ENCODE measurements at places on chromosomes 1 and 21.
A peak's percentile ranks its signal among the peaks of the same experiment; 100 is the strongest.

GRCh38 chr21:44353191-44353970 is at the start of gene TRPM2:
Gene TRPM2 (plus strand): TSS chr21:44353621. CDS start chr21:44353701, 80 bp downstream.
- DNase-seq, result peak; percentile 50

DNA sequence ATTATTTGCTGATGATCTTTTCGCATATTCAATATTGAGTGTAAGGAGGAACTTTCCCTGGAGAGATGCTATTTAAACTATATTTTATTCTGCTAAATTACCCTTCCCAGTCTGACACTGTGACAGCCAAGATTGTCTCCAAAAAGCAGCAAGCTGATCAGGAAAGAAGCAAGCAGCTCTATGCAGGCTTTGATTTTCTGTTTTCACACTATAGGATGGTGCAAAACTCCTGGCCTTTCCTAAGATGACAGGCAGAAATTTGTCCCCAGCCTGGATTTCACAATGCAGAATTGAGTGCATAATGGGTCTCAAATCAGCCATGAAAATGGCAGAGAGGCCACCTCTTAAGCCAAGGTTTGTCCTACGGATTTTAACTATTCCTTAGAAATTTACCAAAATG is 1.1 kb downstream of the SGIP1 start:
- DNase-seq, result no peak

- peak; percentile 27 for DNase-seq
Measured at GRCh38 chr21:37792046-37792445, 124.2 kb downstream of the KCNJ6 start.

DNA sequence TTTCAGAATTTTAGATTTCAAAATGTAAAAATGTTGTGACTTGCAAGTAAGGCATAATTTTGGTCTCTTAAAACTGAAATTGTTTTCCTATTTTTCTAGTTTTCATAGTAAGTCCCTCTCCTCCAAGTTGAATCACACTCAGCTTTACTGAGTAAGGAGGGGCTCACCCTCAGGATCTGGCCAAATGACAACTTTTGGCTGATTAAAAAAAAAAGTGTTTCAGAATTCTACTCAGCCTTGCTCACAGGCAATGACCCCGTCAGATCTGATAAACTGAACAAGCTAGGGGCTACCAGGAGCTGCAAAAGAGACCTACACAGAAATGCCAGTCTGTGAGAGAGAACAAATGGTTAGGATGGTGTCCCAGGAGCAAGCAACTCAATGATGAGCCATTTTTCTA is 159.8 kb downstream of the PBX1 start:
- peak; percentile 48 for DNase-seq

GRCh38 chr1:183073320-183073719 is 50.1 kb downstream of the LAMC1 start:
- DNase-seq, result no peak

- DNase-seq, result no peak
Measured at GRCh38 chr1:88216441-88216840, 467.6 kb upstream of the PKN2 start.

DNA sequence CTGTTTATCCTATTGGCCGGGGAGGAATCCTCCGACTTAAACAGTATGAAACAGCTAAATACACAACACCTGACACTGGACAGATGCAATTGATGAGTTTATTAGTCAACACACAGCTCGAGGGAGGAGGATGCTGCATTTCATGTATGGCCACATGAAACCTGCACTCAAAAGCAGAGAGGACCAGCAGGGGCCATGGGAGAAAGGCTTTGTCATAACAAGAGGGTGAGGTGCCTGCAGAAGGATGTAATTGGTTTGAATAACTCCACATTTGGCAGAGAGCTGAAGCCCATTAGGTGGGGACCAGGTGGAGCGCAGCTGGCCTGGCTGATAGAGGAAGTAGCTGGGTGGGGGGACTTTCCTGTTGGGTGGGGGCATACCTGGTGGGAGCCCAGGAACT is 599.1 kb downstream of the PTPRU start:
- no peak for DNase-seq

GRCh38 chr21:41901099-41901498 is 22.0 kb upstream of the PRDM15 start:
- DNase-seq, result no peak

DNA sequence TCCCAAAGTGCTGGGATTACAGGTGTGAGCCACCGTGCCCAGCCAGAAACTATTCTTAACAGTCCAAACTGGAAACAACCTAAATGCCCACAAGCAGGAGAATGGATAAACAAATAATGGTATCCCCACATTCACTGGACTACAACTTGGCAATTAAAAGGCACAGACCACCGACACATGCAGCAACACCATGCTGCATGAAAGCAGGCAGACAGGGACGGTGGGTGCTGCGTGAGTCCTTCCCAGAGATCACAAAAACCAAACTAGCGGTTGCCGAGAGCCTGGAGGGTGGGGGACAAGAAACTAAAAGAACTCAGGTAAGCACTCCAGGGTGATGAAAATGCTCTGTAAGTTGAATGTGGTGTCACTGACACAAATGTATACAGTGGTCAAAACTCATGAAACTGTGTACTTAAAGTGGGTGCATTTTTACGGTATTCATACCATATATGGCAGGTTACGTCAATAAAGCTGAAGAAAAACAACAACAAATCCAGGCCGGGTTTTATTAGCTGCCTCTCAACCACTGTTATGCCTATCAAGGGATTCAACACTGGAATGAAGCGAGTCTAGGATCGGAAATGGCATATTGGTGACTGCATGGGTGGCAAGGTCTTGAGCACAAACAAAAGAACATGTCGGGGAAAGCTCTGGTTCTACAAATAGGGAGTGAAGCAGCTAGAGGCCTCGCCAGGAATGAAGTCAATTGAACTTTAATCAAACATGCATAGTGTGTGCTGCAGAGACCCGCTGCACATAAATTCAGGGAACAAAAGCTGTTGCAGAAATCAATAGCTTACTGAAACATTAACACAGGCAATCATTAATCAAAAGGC is 52.4 kb downstream of the SLC45A1 start:
- DNase-seq, result peak; percentile 35

- DNase-seq, result no peak
Measured at GRCh38 chr1:55147524-55147923, 67.6 kb downstream of the USP24 start.

- no peak for DNase-seq
Measured at GRCh38 chr1:36822648-36823047, 211.7 kb downstream of the GRIK3 start.

- DNase-seq, result no peak
Measured at GRCh38 chr1:207035877-207036551, 3.5 kb upstream of the C1orf116 start.

GRCh38 chr21:26047279-26047967 is 123.1 kb downstream of the APP start:
- no peak for DNase-seq

GRCh38 chr21:45826676-45827301 is 154.8 kb upstream of the COL6A1 start:
- no peak for DNase-seq

GRCh38 chr1:161884475-161884874 is 118.4 kb downstream of the ATF6 start:
- peak; percentile 11 for DNase-seq

GRCh38 chr1:211833174-211833820 is 2.7 kb upstream of the LPGAT1 start:
- DNase-seq, result no peak

- DNase-seq, result peak; percentile 39
Measured at GRCh38 chr1:231315887-231316286, 21.8 kb downstream of the EXOC8 start.

GRCh38 chr1:58830291-58830690 is 46.4 kb upstream of the JUN start:
- DNase-seq, result no peak

- peak; percentile 1 for DNase-seq
Measured at GRCh38 chr1:5551274-5551975, 440.8 kb downstream of the NPHP4 start.

- peak; percentile 80 for DNase-seq
Measured at GRCh38 chr21:29155118-29155932, 24.9 kb downstream of the MAP3K7CL start.

DNA sequence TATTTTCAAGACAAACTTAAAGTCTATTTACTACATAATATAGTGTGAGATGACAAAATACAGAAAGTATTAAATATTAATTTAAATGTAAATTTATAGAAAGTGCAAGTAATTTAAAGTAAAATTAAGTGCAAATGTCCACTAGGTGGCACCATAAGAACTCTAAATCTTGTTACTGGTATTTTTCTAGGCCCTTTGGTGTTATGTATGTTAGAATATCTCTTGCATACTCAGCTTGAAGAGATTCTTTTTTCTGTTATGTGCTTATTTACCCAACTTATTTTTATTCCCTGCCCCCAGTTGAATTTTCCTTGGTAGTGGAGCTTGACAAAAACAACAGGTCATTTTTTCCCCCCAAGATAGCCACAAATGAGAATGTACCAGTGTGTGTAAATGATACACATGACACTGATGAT is 71.5 kb downstream of the RPS6KC1 start:
- DNase-seq, result peak; percentile 83

DNA sequence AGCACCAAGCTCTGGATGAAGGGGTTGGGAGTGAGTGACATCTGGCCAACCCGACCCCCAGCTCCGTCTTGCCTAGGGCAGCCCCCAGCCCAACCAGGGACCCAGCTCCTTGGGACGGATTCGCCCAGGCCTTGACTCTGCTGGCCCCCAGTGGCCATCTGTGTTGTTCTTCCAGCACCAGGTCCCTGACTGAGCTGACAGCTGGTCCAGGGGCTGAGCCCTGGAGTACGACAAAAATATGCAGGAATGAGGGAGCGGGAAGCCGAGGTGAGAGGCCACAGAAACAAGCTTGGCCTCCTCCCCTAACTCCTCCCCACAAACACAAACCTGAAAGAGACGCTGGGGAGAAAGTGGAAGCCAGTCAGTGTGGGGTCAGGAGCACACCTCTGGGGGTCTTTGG is 55.0 kb upstream of the PAX7 start:
- peak; percentile 35 for DNase-seq

- DNase-seq, result no peak
Measured at GRCh38 chr1:169186106-169186505, 79.6 kb downstream of the ATP1B1 start.

GRCh38 chr1:92480200-92480812 is 6.4 kb downstream of the GFI1 start:
- DNase-seq, result no peak

GRCh38 chr1:207753611-207754010 is 1.8 kb downstream of the CD46 start:
- no peak for DNase-seq

DNA sequence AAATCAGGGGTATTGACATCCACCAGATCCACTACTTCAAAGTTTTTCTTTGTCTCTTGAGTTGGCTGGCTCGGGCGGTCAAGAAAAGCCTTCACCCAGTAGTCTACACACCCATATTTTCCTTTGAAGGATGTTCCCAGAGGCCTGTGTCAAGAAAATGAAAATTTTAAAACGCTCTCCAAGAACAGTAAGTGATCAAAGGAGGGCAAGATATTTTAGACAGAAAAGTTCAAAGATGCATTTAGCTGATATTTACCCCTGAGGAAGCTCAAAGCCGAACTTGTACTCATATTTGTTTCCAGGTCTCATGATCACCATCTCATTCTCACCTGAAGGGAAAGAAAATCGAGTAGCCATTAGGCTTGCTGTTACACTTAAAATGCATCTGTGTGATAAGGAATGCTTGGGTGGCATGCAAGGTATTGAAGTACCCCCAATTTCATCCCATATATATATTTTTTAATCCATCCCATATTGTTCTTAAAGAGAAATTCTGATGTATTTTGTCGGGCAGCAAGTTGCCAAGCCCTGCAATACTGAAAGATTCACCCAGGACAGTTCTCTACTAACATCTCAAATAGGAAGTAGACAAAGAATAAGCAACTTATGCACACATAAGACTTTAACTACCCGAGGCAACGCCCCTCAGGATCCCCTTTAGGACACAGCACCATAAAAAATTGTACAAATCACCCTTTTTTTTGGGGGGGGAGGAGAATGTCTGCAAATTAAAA is 1.1 kb downstream of the TXNIP start:
- DNase-seq, result no peak

GRCh38 chr1:11927866-11928592 is 1.8 kb upstream of the KIAA2013 start:
- DNase-seq, result peak; percentile 60

DNA sequence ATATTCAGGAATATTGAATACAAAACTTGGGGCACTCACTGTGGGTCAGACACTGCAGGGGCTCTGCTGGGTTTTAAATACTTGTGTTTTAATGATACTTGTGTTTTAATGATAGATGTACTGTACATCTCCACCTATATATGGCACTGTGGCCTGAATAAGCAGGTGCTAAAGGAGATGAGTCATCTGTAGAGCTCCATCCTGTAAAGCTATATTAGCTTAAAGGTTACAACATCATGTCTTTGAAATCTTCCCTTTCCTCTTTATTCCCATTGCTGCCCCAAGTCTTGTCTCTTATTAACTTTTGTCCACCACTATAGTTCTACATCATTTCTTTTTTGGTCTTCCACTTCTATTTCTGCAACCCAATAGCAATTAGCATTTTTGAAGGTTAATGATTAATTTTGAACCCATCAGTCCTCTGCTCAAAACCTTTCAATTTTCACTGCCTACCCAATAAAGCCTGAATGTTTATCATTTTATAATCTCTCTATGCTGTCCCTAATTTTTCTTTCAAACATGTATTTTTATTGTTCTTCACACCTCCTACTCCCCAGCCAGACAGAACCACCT is 113.3 kb upstream of the PTGFR start:
- no peak for DNase-seq

GRCh38 chr21:36209626-36210171 is 53.1 kb downstream of the DOP1B start:
- peak; percentile 67 for DNase-seq

DNA sequence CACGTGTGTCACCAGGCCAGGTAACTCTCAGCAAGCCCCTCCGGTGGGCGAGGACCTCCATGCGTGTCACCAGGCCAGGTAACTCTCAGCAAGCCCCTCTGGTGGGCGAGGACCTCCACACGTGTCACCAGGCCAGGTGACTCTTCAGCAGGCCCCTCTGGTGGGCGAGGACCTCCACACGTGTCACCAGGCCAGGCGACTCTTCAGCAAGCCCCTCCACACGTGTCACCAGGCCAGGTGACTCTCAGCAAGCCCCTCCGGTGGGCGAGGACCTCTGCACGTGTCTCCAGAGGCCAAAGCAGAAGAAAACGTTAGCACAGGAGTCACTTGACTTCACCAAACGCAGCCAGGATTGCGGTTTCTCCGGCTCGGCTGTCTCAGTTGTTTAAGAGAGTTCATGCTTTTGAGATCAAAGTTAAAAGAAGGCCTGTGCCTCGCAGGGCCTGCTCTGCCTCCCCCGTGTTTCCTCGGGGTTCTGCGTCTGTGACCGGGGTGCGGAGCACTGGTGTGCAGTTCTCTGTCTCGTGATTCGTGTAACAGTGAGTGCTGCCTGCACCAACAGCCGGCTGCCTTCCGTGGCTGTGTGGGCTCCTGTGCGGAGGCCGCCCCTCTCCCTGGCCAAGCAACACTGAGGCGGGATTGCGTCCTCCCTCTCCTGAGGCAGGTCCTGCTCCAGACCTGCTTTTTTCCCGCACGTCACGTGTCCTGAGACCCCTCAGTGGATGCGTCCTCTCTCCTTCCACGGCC is 56.6 kb downstream of the PRKCZ start:
- DNase-seq, result no peak

All from fibroblast of pulmonary artery (primary cell).